RKO (cell line): ENCODE measurements at places on chromosomes 5 and 9.

DNA sequence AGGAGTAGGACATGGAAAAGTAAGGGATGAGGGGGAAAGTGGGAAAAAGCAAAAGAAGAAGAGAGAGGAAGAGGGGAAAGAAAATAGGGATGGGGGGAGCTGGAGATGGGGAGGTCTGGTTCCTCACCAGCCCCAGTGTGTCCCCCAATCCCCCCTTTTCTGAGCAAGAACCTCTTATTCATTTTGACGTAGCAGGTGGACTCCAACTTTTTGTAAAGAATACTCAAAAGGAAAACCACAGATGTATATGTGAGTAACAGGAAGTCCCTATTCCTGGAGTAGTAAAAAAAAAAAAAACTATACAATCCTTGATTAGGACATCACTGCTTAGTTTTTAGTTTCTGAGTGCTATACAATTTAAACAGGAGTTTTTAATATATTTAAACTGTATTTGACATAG lies 3.9 kb upstream of the CFAP95 start:
- no peak for DNase-seq

- no peak for DNase-seq
Observed at GRCh38 chr5:112049738-112050137, 292.7 kb upstream of the NREP start.

DNA sequence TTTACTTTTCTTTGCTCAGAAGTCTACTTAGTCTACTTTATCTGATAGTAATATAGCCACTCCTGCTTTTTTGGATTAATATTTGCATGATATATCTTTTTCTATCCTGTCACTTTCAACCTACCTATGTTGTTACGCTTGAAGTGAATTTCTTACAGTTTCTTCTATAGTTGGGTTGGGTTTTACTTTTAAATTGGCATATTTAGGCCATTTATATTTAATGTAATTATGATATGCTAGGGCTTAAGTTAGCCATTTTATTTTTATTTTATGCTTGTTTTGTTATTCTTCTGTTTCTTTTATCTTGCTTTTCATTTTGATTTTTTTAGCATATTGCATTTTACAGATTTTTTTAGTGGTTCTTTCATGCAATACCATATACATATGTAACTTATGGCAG lies 164.7 kb downstream of the AOPEP start:
- DNase-seq: no peak

DNA sequence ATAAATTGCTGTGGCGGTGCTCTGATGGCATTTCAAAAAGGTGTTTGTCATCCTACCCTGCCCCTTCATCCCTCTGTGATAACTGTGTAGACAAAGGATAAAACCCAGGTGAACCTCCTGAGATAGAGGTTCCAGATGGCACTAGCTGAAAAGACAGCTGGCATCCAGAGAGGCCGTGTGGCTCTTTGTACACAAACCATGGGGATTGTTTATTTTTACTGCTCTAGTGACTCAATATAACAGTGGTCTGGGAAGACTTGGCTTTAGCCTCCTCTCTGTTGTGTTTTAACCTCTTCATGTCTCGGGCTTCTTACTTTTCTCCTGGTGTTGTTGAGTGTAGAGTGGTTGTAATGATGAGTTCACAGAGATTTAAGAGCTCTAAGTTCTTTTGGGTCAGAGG lies 48.8 kb downstream of the SH3GL2 start:
- no peak for DNase-seq

GRCh38 chr9:6681957-6682501 lies 36.5 kb upstream of the GLDC start:
- DNase-seq: no peak

DNA sequence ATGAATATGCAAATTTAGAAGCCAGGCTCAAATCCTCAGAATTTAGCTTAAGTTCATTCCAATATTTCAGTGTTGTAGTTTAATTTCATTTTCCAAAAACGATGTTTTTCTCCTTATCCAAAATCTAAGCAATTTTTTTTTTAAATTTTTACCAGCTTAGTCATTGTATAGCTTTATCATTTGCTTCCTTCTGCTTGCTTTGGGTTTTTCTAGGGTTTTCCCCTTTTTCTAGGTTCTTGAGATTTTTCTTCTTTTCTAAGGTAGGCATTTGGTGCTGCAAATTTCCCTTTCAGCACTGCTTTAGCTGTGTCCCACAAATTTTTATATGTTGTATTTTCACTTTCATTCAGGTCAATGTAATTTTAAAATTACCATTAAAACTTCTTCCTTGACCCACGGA lies 34.4 kb upstream of the CCDC112 start:
- DNase-seq: no peak

GRCh38 chr5:124156415-124156996 lies 589.9 kb downstream of the ZNF608 start:
- DNase-seq: no peak

DNA sequence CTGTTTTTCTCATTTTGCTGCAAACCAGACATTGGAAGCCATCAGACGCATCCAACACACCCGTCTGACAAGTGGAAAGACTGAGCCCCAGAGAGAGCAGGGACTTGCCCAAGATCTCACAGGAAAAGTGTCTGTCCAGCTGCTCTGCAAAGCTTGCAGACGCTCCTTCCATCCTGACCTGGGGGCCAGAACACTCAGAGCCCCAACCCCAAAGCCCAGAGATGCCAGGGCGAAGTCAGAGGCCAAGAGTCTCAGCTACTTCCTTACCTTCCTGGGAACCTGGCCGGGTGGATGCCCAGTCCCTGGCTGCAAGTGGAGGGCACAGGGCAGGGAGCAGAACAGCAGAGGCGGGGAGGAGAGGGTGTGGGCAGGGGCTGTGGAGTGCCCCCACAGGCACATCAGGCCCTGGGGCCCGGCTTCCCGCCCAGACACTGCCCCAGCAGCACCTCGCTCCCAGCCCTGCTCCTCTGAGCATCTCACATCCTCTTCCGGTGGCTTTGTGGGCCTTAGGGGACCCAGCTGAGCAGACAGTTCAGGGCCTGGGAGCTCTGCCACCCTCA lies 9.7 kb upstream of the RALGDS start:
- no peak for DNase-seq

DNA sequence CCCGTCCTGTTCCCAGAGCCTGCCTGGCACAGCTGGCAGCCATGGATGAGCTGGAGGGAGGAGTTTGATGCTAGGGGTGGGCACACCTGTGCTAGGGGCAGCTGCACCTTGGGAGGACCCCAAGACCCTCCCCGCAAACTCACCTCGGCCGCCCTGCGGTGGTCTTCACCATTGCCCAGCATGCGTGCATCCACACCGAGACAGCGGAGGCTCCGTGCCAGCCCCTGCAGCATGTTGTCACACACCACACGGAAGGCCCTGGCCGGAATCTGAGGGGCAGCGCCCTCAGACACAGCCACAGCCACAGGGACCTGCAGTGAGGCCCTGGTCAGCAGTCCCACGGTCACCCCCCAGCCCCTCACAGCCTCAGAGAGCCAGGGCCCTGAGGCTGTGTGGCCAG lies 45.9 kb upstream of the NRARP start:
- DNase-seq: no peak

DNA sequence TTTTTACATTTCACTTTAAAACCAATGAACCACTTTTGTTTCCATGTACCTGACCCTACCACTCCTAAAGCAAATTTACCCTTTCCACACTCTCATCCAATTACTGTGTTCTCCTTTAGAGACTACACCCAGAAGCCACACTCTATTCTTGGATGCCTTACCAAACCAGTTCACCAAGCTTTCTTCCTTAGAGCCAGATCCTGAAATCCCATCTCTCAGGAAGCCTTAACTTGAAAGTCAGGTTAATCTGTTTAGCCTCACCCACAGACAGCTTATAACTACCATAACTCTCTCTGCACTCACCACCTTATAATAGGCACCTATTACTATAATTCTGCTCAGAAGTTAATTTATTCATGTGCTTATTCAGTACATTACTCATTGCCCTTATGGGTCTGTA lies 4.3 kb downstream of the CSNK1A1 start:
- DNase-seq: peak; percentile 41

- DNase-seq: no peak
Observed at GRCh38 chr9:17625644-17626388, 47.0 kb downstream of the SH3GL2 start.

DNA sequence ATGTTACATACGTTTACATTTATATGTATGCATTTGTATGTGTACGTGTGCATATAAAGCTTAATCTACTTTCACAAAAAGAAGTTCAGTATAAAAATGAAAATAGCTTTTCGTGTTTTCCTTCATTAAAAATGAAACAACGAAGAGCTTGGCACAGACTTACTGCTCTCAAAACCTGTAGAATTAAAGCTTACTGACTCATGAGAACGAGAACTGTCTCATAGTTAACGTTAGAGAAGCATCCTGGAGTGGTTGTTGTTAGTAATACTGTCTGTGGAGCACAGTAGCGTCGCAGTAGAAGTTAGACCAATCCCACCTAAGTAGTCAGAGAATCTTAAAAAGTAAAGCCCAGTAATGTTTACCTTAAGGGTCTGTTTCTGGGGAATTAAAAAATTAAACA lies 1.3 kb downstream of the MAT2B start:
- DNase-seq: peak; percentile 88

- no peak for DNase-seq
Observed at GRCh38 chr5:173864126-173865050, 23.8 kb upstream of the CPEB4 start.

DNA sequence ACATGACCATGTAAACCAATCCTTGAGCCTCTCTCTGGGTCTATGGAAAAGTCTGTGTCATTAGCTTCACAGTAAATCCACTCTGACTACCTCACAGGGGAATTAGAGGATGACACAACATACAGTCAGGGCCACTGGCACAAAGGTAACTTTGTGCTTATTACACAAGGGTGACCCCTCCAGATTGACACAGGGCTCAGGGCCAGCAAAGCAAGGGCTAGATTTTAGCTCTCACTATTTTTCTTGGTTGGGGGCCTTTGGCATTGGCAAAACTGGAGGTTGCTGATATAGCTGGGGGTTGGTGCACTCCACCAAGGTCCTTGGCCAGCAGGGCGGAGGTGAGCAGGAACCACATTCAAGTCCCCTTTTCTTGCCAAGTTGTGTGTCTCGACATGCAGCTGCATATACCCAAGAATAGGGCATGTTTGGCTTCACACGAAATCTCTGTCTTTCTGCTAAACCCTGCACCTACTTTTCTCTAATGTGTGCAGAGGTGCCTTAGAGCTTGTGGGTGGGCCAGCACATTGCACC lies 15.2 kb upstream of the OSMR start:
- peak; percentile 40 for DNase-seq

- no peak for DNase-seq
Observed at GRCh38 chr9:16363916-16364315, 506.6 kb downstream of the BNC2 start.

- no peak for DNase-seq
Observed at GRCh38 chr9:120852240-120853010, 9.7 kb upstream of the PSMD5 start.

DNA sequence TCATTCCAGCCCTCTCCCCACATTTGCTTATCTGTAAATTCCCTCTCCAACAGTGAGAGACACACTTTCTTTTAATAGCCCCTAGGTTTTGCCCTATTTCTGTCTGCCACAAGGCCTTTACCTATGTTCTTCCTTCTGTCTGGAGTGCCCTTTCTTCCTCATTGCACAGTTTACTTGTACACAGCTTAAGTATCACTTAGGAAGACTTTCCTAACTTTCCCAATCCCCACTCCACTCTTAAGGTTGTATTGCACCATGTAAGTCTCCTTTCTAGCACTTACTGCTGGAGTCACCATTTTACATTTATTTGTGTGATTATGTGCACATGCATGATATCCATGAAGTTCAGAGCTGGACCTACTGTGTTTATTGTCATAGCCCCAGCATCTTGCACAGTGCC lies 10.8 kb upstream of the CKMT2 start:
- no peak for DNase-seq

- DNase-seq: no peak
Observed at GRCh38 chr5:144972317-144972716, 801.6 kb downstream of the KCTD16 start.

GRCh38 chr5:144596517-144596916 lies 425.8 kb downstream of the KCTD16 start:
- no peak for DNase-seq

DNA sequence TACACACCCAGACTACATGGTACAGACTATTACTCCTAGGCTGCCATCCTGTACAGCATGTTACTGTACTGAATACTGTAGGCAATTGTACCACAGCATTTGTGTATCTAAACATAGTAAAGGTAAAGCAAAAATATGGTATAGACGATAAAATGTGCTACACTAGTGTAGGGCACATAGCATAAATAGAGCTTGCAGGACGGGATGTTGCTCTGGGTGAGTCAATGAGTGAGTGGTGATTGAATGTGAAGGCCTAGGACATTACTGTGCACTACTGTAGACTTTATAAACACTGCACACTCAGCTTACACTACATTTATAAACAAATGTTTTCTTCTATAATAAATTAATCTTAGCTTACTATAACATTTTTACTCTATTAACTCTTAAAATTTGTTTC lies 25.6 kb downstream of the ANKRD55 start:
- no peak for DNase-seq

DNA sequence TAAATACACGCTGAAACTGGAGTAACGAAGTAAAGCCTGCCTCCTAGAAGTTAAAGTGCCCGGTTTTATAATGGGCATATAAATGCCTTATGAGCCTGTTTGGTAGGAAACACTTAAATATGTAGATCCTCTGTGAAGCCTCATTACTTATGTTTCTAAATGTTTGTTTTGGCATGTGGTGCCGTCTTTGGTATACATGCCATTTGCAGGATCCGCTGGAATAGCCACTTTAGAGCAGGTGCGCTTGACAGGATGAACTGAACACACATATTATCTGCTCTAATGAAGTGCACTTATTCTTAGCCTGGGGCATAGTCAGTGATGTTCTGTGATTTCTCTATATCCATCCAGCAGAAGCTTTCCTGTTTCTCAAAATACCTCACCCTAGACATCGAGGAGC lies 778.1 kb upstream of the WWC1 start:
- DNase-seq: no peak

DNA sequence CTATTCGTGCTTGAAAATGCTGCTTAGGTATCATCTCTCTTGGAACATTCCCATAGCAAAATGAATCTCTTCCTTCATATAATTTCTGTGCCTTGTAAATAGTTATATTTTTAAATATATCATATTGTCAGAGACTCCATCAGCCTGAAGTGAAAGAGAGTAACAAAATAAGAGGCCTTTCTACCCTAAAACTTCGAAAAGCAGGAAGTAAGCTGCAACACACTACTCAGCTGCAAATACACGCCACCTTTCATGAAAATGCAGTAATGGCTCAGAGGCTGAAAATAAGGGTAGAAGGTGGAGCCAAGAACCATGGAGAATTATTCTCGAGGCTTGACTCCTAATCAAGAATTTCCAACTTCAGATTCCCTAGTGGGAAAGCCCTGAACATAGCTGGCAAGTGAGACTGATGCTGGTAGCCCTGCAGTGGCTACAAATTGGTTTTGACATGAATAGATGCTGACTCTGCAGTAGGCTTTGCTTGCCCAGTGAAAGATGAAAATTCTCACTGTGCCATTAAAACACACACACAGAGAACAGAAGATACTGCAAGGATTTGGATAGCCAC lies 30.2 kb upstream of the PTGER4 start:
- no peak for DNase-seq

GRCh38 chr5:82859451-82860140 lies 217.6 kb downstream of the TMEM167A start:
- DNase-seq: no peak

GRCh38 chr9:97372580-97372979 lies 39.3 kb upstream of the TDRD7 start:
- DNase-seq: no peak
